ENCODE measurements at places on chromosomes 5 and 9.
A peak's percentile ranks its signal among the peaks of the same experiment; 100 is the strongest.

DNA sequence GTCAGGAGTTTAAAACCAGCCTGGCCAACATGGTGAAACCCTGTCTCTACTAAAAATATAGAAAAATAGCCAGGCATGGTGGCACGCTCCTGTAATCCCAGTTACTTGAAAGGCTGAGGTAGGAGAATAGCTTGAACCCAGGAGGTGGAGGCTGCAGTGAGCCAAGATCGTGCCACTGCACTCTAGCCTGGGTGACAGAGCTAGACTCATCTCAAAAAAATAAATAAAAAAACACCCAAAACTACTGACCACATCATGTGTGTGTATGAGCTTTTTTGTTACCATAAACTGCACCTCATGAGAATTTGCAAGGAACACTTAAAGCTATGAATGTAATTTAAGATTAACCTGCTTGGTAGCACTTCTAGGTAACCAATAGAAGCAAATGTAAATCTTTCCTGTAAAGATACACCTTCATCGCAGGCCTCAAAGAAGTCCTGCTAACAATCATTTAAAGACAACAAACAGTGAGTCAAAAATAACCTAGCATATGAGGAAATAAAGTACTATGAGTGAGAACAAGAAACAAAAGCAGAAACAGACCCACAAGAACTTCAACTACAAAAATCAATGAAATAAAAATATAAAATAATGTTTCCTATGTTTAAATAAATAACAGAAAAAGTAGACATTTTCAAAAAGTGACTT lies 13.0 kb downstream of the SLC38A9 start:
- no peak for DNase-seq

- DNase-seq: no peak
Observed at GRCh38 chr9:134192951-134193731, 28.8 kb upstream of the RNU6ATAC start.

DNA sequence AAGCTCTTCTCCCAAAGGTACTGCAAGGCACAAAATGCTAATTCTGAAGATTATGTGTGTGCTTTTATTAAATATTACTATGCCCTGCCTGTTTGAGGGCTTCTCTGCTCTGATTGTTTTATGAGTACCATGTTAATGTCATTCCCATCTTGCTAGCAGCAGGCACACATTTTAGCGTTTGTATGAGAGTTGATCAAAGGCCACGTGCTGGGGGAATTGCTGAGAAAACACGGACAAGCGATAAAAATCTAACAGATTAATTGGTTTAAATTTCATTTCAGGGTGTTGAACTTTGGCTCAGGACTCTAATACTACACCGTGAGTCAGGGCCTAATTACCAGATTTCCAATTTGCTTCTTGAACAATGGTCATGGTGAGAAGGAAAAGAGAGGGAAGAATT lies 298.4 kb downstream of the EBF1 start:
- DNase-seq: no peak

GRCh38 chr5:151141535-151141934 lies 16.0 kb downstream of the ANXA6 start:
- DNase-seq: no peak

- DNase-seq: no peak
Observed at GRCh38 chr9:114027863-114028465, 50.1 kb downstream of the AMBP start.

DNA sequence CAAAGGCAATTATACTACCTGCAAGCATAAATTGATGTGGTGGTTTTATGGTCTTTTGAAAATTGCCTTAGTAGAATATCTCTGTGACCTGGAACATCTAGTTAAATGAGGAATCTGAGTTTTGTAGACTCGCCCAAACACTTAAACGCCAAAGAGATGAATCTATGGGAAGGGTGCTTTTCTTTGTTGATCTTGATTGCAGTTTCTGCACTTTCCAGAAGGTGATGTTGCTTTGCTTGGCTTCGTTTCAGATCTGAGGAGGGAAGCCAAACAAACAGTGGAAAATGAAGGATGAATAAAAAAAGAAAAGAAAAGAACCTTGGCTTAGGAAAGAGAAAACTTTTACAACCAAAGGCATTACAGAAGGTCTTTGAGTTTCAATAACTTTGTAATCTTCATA lies 1021.2 kb downstream of the NR2F1-AS1 start:
- DNase-seq: no peak

GRCh38 chr9:133960568-133961129 lies 31.5 kb downstream of the VAV2 start:
- DNase-seq: no peak

- DNase-seq: no peak
Observed at GRCh38 chr5:108111736-108112135, 270.2 kb downstream of the FBXL17 start.

DNA sequence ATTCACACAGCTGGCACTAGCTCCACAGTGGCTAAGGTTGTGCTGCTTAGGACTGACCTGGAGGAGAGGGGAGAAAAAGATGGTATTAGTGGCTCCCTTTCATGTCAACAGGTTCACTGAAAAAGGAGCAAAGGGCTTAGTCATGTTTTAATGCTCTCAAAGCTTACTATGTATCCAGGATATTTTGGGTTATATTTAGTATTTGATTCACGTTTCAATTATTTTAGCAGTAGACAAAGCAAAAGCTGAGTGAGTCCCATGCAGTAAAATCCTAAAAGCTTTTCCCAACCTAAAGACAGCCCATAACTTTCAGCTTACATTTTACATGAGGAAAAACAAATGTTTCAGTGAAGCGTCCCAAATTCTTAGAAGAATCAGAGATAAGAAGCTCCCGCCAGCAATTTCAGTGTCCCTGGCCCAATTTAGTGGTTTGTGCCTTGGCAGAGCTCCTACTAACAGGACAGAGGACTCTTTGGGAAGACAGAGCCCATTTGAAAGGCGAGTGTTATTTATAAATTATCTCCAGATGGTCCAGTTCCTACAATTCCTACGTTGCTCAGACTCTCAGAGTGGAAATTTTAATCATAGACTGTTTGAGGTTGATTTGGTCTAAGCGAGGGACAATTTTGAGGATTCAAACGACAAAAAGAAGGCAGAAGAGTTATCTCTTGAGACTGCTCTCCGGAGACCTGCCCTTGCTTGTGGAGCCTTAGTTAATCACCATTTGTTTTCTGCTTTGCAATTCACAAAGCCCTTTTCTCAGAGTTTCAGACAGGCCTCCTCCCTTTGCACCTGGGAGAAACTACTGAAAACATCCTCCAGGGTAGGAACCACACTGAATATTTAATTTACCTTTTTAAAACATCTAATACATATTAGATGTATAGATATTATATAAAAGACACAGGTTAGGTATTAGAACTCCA lies 225.0 kb upstream of the ANKRD55 start:
- DNase-seq: no peak

DNA sequence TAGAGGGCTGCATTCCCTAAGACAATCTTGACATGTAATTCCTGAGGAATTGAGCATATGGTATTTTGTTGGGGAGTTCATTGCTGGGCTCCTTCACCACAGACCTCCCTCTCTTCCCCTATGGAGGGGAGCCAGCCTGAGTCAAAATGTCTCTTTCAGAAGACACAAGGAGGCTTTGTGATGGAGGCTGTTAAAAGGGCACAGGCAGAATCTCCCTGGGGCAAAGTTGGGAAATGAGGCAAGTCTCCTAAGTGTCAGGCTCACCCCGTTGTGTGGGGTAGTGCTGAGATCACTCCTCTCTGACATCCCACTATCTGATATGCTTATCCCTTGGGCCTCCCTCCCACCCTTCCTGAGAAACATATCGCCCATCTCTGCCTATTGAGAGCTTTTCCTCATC lies 30.6 kb downstream of the GFRA3 start:
- no peak for DNase-seq

DNA sequence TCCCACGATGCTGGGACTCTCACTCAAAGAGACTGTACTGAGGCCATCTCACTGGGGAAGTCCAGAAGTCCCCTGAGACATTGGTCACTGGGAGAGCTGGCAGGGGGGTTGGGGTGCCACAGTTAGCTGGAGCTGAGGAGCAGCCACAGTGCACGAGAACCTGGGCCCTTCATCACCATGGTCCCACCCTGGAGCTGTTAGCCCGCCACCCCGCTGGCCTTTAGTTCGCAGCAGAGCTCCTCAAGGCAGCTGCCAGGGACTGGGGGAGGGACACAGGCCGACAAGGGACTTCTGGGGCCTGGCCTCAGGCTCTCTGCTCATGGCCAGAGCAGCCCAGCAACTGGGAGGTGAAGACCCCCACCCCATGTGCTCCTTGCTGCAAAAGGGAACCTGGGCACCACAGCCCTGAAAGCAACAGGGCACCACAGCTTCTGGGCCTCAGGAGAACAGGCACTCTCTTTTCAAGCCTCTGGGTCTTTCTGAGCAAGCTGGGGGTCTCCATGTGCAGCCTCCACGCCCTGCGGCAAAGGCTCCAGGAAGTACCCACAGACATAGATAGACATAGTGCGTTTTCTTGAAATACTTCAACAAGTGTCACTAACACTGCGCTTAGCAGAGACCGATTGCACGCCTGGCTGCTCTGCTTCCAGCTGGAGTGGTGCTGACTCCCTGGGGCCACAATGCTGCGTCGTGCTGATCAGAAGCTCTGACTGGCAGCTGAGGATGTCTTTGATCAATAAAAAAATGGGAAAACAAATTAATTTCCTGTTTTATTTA lies 46.0 kb downstream of the VAV2 start:
- DNase-seq: no peak

GRCh38 chr9:114723931-114724330 lies 41.9 kb upstream of the TEX48 start:
- DNase-seq: no peak

DNA sequence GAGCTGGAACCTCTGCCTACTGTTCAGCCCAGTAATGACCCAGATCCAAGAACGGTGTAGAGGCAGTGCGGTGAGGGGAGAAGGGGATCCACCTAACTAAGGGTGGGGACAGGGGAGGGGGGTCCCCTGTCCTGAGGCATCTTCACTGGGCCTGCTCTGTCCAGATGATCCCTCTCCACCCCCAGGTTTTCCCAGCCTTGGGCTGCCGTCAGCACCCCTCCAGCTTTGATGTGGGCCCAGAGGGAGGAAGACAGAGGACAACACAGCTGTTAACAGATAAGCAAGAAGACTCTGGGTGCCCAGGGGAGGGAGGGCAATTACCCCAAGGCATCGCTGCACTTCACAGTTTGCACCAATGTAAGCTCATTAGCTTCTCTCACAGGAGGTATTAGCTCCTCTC lies 19.3 kb downstream of the BICD2 start:
- DNase-seq: no peak

GRCh38 chr5:179801304-179802206 lies 5.1 kb downstream of the MGAT4B start:
- peak; percentile 78 for DNase-seq

DNA sequence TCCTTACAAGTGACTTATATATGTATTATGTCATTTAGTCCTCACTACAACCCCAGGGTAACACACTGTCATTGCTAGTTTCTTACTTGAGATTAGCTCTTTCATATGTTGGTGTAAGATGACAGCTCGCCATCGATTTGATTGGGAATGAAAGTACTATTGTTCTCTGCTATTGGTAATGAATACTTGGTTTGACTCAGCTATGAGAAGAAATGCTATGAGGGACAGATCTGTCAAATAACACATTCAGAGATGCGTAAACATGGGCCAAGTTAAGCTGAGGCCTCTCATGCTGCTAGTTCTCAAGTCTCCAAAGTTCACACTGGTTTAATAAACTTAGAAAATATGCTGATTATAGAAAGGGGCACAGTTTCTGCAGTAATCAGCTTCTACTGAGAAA lies 142.7 kb downstream of the SGCD start:
- no peak for DNase-seq

GRCh38 chr5:146076028-146076427 lies 29.3 kb downstream of the PLAC8L1 start:
- no peak for DNase-seq

DNA sequence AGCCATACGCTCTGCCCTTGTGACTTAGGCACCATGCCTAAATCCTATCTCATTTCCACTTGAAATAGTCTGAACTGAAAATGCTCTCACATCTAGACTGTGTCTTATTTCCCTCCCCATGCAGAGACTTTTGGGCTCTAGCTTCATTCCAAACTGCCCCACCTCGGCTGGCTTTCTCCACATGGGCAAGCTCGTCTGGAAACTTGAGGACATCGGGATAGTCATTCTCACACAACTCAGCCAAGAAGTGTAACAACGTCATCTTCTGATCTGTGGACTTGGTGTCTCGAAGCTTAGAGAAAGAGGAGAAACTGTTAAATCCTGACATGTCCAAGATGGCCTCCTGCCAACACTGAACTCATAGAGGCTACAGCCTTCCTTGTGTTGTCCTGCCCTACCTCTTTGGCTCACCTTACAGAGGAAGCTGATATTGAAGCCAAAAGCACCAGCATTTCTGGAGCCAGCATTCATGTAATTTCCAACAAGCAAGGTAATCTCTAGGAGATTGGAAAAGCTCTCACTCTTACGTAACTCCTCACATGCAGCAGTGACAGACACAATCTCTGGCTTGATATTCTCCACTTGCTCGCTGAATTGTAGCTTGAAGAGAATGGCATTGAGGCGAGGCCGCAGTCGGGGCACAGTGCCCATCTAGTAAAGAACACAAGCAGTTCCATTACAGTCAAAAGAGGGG lies 39.6 kb downstream of the PCDHGC5 start:
- no peak for DNase-seq

GRCh38 chr5:123546657-123547056 lies 34.7 kb downstream of the CSNK1G3 start:
- no peak for DNase-seq

GRCh38 chr5:75439276-75439675 lies 72.2 kb downstream of the CERT1 start:
- DNase-seq: no peak

GRCh38 chr9:14107977-14108376 lies 206.0 kb downstream of the NFIB start:
- DNase-seq: no peak

GRCh38 chr9:106621313-106622163 lies 241.4 kb upstream of the ZNF462 start:
- no peak for DNase-seq

GRCh38 chr5:96871027-96871399 lies 5.3 kb upstream of the ERAP2 start:
- DNase-seq: no peak

GRCh38 chr5:137714946-137715345 lies 20.9 kb downstream of the KLHL3 start:
- DNase-seq: no peak

Data from activated CD8-positive, alpha-beta memory T cell treated with anti-CD3 and anti-CD28 coated beads for 1 hour (primary cell).